ENCODE measurements at places on chromosomes 7 and 10.
A peak's percentile ranks its signal among the peaks of the same experiment; 100 is the strongest.

- H3K27ac ChIP-seq, result peak overlapping the region; percentile 89
- H3K4me1 ChIP-seq, result peaks cover 65% of the 10 kb centered on the region
- H3K36me3 ChIP-seq, result peaks cover 48% of the 10 kb centered on the region
- peak; percentile 78 for ATAC-seq
- H3K27me3 ChIP-seq, result no peaks in the 10 kb centered on the region
Measured at GRCh38 chr7:131105799-131106680, 221.6 kb upstream of the MKLN1 start.

DNA sequence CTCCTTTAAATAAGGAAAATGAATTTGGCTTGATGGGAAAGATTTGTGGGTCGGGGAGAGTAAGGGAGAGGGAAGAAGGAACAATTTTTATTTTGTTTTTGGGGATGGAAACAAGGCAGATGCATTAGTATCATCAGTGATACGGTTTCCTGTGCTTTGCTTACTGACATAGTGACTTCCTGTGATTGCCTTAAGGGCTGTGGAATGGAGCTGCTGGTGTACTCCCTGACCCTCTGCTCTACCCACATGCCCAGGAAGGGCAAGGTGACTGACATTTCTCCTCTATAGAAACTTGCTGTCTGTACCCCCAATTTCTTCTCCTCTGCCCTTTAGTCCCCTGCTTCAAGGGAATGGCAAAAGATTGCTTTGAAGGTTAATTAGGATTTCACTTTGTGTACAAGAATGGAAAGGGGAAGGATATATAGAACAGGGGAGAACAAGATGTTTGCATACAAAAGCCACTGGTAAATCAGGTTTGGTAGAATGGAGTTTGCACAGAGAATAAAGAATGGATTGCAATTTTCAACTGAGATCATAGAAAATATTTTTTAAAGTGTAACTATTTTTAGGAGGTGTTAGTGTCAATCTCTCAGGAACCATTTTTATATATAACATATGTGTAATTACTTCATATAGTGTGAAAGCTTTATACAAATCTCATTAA, 129.0 kb upstream of the AGR3 start:
- no peak overlapping the region for H3K4me3 ChIP-seq
- ATAC-seq, result no peak

- H3K27ac ChIP-seq, result no peak overlapping the region
- no peaks in the 10 kb centered on the region for H3K27me3 ChIP-seq
- H3K4me3 ChIP-seq, result no peak overlapping the region
- H3K36me3 ChIP-seq, result no peaks in the 10 kb centered on the region
- no peak for ATAC-seq
Measured at GRCh38 chr10:124394583-124394982, 24.1 kb downstream of the OAT start.

DNA sequence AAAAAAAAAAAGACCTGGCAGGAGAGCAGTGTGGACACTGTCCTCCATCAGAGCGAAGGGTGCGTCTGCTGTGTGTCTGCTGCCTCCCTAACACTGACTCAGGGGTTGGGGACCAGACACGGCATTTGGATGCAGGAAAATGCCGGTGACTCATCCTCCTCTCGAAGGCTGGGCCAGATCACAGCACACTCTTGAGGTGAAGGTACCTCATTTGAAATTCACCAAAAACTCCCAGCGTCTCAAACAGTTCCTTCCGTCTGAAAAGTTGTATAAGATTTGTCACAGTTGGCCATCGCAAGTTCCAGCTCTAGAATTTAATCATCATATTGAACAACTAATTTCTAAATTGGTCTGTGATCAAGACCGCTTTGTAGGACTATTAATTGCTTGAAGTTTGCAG, 118.1 kb upstream of the LYZL2 start:
- no peak overlapping the region for H3K4me3 ChIP-seq
- peaks cover 24% of the 10 kb centered on the region for H3K27me3 ChIP-seq
- H3K36me3 ChIP-seq, result no peaks in the 10 kb centered on the region
- ATAC-seq, result peak; percentile 71
- H3K27ac ChIP-seq, result peak overlapping the region; percentile 56

- no peak overlapping the region for H3K27ac ChIP-seq
- peaks cover 46% of the 10 kb centered on the region for H3K4me1 ChIP-seq
- no peak for ATAC-seq
Measured at GRCh38 chr7:69656077-69656476, 57.8 kb downstream of the AUTS2 start.

- H3K4me3 ChIP-seq, result no peak overlapping the region
- ATAC-seq, result no peak
- no peaks in the 10 kb centered on the region for H3K4me1 ChIP-seq
- H3K27ac ChIP-seq, result no peak overlapping the region
- no peaks in the 10 kb centered on the region for H3K27me3 ChIP-seq
Measured at GRCh38 chr10:24000271-24000813, 208.6 kb upstream of the KIAA1217 start.

- ATAC-seq, result no peak
- no peak overlapping the region for H3K27ac ChIP-seq
- no peaks in the 10 kb centered on the region for H3K36me3 ChIP-seq
- no peak overlapping the region for H3K4me3 ChIP-seq
- H3K4me1 ChIP-seq, result no peaks in the 10 kb centered on the region
Measured at GRCh38 chr10:117761695-117762094, 219.1 kb downstream of the EMX2 start.

DNA sequence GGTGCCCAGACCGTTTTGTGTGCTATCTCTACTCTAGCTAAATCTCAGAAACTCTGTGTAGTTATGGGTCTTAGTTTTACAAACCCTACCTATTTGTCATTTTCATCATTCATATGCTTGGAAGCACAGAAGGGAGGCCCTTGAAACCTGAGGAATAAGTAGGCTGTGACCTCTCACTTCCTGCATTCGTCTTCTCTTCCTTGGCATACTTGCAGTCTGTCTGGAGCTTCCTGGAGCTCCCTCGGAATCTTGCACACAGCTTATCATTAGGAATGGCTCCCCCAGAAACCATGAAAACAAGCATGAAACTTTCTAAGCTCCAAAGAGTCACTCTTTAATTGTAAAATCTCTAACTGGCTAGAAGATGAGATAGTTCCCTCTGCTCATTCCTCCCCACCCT, 376.9 kb upstream of the MYO3A start:
- H3K4me1 ChIP-seq, result no peaks in the 10 kb centered on the region
- no peaks in the 10 kb centered on the region for H3K36me3 ChIP-seq
- ATAC-seq, result no peak
- no peak overlapping the region for H3K27ac ChIP-seq

DNA sequence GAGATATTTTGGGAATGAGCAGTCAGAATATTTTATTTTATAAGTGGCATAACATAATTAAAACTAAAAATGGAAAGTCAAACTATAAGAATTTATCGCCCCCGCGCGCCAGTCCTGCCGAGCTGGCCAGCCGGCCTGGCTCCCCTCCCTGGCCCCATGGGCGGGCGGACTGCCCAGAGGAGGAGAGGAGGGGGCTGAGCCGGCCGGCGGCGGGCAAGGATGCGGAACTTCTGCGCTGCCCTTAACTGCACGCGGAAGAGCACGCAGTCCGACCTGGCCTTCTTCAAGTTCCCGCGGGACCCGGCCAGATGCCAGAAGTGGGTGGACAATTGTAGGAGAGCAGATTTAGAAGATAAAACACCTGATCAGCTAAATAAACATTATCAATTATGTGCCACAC, 96.8 kb downstream of the DKK1 start:
- H3K27me3 ChIP-seq, result no peaks in the 10 kb centered on the region
- H3K27ac ChIP-seq, result no peak overlapping the region
- no peaks in the 10 kb centered on the region for H3K36me3 ChIP-seq
- no peak for ATAC-seq
- no peak overlapping the region for H3K4me3 ChIP-seq

Data from stimulated activated memory B cell treated with anti-CD40 and anti-IgM and Interleukin-4, amounts not matched to agents 10 μg/mL and 1 μg/mL and 100 μg/mL, for 72 hours (primary cell).